ENCODE measurements at places on chromosomes 2 and 18.

DNA sequence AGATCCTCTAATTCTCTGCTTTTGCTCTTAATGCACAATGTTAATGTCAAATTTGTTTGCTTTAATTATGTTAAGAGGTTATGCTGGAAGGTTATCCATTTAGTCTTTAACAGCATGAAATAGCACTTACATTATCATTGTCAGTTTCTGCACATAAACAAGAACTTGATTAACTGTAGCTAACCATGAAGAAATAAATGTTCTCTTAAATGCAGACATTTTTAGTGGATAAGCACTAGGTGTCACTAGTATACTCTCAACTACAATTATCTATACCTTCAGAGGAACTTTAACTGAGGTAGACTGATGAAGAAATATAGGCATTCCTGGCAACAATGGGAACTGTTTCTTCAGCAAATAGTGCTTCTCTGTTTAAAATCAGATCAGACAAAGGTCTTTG, 178.8 kb upstream of the CHST9 start:
- no peak for DNase-seq

DNA sequence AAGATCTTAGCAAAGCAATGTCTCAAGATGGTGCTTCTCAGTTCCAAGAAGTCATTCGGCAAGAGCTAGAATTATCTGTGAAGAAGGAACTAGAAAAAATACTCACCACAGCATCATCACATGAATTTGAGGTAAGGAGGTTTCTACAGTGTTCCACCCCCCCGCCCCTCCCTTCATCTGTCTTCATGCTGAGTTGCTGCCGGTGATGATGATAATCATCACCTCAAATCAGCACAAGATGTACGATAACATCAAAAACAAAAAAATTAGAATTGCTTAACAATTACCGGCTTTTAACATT, 14.6 kb downstream of the UGP2 start:
- no peak for DNase-seq

DNA sequence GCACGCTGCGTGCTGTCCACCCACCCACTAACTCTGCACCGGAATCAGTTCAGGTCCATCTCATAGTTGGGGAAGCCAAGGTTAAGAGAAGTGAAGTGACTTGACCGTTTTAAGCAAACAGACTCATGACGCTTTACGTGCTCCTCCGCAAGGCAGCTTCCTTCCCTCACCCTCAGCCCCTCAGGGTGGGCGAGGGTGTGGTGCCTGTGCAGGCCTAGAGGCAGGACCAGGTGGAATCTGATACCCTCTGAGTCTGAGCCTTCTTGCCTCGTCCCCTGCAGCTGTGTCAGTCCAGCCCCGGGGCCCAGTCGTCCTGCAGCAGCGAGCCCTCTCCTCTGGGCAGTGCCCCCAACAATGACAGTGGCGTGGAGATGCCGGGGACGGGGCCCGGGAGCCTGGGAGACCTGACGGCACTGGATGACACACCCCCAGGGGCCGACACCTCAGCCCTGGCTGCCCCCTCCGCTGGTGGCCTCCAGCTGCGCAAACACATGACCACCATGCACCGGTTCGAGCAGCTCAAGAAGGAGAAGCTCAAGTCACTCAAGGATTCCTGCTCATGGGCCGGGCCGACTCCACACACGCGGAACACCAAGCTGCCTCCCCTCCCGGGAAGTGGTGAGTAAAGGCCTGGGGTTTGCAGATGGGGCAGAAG, 250.5 kb downstream of the GLI2 start:
- no peak for DNase-seq

DNA sequence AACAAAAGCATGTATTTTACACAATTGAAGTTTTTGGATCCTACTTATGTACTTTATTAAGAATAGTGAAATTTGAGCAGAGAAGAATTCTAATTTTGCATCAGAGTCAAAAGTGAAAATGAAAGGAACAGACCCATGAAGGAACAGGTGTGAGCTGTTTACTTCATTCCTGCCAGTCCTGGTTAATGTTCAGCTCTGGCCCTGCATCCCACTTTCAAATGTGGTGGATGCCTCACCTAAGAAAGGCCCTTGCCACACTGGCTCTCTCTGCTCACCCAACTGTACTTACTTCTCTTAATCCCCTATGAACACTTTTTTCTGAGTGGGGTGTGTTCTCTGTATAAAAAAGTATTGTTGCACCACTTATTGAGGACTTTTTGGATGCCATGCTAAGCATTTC, 22.2 kb downstream of the FAM110C start:
- DNase-seq: no peak

DNA sequence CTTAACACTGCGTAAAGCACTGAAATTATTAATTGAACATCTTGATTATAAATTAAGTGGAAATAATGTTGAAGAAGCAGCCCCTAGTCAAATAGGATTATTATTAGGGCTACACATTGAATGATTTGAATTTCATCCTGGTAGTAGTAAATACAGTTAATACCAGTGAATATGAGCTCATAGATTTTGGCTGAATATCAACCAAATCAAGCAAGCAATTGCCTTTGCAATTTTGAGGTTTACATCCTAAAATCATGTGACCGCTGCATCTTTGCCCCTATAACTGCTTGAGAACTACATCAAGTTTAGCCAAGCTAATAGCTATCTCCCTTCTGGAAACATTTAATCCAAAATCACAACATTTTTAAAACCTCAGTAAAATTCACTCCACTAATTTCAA, 801.2 kb upstream of the PIK3C3 start:
- DNase-seq: no peak

DNA sequence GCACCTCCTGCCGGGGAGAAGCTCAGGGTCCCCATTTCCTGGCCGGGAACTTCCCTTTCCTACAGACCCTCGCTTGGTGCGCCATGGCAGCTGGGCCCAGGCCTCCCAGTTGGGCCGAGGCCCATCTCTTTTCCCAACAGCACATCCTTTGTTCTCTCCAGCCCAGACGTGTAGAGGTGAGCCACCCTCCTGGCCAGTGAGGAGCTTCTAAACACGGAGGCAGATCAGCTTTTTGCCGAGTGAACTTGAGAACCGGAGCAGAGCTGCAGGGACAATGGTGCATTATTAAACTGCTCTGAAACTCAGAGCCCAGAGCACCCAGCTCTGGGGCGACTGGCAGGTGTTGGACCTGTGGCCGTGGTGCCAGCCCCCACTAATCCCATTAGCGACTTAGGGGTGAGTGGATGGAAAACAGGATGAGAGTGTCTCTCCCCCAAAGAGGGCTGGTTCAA, 25.4 kb downstream of the SH3BP4 start:
- no peak for DNase-seq

DNA sequence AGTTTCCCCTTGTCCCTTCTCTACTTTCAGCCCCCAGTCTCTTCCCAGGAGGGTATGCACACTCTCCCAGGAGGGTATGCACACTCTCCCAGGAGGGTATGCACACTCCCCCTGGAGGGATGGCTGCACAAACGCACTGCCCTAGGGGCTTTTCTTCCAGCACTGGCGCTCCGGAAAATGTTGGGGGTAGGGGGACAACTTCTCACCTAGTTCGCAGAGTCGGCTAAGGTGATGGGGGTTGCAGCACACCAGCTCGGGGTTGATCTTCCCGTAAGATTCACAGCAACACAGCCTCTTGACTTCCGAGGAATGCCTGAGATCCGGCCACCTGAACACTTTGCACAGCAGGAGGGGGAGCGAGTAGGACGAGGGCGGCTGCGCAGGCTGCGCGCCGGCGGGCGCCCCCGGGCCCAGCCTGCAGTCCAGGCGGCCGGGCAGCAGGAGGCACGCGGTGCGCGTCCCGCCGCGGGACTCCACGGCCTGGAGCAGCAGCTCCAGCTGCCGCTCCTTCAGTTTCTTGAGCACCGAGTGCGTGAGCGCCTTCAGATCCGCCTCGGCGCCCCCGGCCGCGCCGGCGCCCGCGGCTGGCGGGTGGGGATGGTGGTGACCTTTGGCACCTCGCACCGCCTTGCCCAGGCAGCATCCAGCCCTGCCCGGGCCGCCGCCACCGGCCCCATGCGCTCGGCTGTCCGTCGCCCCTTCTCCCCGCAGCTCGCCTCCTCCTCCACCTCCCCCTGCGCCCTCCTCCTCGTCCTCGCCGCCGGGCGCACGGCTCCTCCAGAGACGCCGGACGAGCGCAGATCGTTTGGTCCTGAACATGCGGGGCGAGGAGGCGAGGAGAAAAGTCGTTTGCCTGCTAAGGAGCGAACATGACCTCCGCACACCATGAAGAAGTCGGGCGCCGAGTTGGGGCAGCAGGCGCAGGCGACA, 894 bp downstream of the SMAD7 start:
- DNase-seq: peak; percentile 53

GRCh38 chr18:3029215-3029952, 16.4 kb upstream of the LPIN2 start:
- no peak for DNase-seq

GRCh38 chr2:3598197-3598910, 3.4 kb downstream of the COLEC11 start:
- no peak for DNase-seq

DNA sequence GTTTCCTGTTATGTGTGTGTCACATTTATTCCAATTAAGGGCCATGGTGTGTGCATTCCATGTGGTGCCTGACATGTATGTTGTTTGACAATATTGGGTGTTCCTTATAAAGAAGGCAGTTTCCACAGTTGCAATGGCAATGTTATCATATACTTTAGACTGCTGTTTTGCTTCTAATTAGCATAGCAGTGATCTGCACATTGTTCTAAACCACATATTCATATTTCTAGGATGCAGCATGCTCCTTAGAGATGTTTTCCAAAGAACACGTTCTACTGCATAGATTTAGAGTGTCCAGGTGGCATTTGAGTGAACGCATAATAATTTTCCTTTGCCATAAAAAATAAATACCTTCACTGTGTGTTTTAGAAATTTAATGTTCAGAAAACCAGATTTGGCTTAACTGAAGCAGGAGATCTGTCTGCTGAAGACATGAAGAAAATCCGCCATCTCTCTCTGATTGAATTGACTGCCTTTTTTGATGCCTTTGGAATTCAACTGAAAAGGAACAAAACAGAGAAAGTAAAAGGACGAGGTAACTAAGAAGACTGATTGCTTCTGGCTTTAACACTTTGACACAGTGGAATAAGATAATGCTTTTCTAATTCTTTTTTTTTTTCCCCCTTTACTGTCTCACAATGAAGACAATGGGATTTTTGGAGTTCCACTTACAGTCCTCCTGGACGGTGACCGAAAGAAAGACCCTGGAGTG, 143.7 kb downstream of the ARHGAP28 start:
- DNase-seq: no peak

DNA sequence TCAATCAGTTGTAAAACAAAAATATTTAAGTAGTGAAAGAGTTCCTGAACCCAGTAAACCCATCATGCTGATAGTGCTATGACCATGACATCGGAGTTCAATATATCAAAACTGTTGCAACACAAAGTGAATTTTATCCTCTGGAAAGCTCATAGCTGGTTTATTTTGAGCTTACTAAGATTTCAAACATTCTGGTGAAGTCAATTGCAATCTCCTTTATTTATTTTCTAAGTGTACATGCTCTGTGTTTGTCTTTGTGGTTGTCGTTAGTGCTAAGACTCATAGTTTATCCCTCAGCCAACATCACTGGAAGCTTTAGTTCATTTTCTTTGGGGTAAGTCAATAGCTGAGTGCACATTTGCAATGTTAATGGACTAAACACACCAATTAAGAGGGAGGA, 91.9 kb downstream of the QPCT start:
- DNase-seq: no peak

- DNase-seq: no peak
Measured at GRCh38 chr2:173184031-173185004, 108.7 kb downstream of the MAP3K20 start.

- DNase-seq: no peak
Measured at GRCh38 chr18:55096263-55096951, 137.1 kb upstream of the CCDC68 start.

GRCh38 chr2:77101796-77102452, 420.3 kb downstream of the LRRTM4 start:
- DNase-seq: no peak

- no peak for DNase-seq
Measured at GRCh38 chr18:7317804-7318231, 86.9 kb downstream of the LRRC30 start.

DNA sequence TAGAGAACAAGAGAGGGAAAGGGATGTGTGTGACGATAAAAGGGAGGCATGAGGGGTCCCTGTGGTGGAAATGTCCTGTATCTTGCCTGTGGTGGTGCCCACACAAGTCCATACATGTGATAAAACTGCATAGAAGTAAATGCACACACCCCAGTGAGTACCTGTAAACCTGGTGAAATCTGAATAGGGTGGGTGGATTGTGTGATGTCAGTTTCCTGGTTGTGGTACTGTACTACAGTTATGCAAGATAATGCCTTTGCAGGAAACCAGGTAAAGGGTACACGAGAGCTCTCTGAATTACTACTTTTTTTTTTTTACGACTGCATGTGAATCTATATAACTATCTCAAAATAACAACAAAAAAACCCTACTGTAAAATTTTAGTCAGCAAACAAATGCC, 22.1 kb downstream of the SERPINE2 start:
- DNase-seq: no peak

- DNase-seq: no peak
Measured at GRCh38 chr2:50645346-50645745, 386.6 kb downstream of the NRXN1 start.

- DNase-seq: no peak
Measured at GRCh38 chr2:215851082-215851481, 162.3 kb downstream of the MREG start.

DNA sequence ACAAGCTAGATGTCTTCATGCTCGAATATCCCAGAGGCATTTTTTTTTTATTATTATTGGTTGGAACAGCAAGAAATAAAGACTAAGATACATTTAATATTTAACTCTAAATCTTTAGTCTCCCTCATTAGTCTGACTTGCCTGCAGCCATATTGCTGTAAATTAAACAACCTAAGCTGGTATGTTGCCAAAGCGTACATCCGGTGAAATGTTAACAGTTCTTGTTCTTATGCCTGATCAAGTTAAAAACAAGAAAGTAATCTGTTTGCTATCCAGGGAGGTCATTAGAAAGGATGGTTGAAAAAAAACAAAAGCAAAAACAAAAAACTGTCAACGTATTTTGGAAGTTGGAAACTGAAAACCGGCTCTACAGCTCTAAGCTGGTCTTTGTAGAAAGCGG, 125.9 kb upstream of the NABP1 start:
- DNase-seq: no peak

GRCh38 chr2:106995556-106995955, 109.6 kb upstream of the ST6GAL2 start:
- DNase-seq: no peak

DNA sequence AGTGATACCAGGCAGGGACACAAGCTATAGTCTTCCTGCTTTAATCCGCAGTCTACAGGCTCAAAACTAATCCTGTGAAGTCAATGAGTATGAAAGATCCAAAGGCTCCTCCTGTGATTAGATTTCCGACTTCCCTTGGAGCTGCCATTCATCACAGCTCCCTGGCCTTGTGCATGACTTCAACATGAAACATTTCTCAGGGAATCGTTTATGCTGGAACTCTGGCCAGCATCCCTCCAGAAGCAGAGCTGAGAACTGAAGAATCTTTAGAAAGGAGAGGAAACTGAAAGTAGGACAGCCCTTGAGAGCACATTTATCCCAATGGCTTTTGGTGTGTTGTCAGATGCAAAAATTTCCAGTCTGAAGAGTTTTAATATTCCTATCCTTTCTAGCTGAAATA, 84.3 kb upstream of the SESTD1 start:
- no peak for DNase-seq
